ENCODE measurements at places on chromosomes 11 and 22. TPM values are rescaled to one million over a fixed set of nuclear protein-coding genes. Genes with fewer than 3 reads are reported as not detected.

Gene RFPL1
- total RNA-seq = not detected

Gene AIFM3
- 0.57 TPM for total RNA-seq

Gene SLC22A25
- not detected for total RNA-seq

Gene OR51B4
- not detected for total RNA-seq

- DNase-seq = no peak
Measured at GRCh38 chr22:20561882-20562281, 54.5 kb downstream of the MED15 start.

GRCh38 chr11:78514922-78515502 is 59.7 kb downstream of the NARS2 start:
- DNase-seq = no peak

DNA sequence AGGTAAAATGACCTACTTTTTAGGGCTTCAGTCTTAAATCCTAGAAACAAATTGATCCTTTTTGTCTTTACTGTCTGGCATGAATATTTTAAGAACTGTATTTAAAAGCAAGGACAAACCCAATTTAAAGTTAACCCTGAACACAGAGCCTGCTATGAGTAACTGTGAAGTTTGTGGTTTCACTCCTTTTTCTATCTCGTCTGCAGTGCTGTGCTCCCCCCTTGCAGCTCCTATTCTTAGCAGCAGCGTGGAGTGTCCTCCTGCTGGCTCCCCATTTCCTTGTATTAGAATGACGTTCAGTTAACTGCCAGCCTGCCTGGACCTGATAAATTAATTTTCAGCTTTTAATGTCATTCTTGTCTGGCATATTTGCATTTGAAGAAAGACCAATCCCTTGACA is 40.0 kb upstream of the LRRC4C start:
- DNase-seq = no peak
